ENCODE measurements at places on chromosomes 12 and 14.

GRCh38 chr14:105591052-105591451 is 64.7 kb downstream of the TMEM121 start:
- no peak for DNase-seq

DNA sequence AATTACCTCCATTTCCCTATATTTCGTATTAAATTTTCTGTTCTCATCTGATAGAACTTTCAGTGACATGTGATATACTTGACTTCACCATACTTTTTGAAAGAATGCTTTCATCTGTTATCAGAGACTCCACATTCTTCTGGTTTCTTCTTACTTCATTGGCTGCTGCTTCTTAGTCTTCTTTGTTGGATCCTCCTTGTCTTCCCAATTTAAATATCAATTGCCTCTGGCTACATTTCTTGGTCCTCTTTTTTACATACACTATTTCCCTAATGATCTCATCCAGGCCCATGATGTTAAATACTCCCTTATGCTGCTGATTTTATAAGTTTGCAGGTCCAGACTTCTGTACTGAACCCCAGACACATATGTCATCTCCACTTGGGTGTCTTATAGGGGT is 22.0 kb downstream of the OR5AU1 start:
- no peak for DNase-seq

DNA sequence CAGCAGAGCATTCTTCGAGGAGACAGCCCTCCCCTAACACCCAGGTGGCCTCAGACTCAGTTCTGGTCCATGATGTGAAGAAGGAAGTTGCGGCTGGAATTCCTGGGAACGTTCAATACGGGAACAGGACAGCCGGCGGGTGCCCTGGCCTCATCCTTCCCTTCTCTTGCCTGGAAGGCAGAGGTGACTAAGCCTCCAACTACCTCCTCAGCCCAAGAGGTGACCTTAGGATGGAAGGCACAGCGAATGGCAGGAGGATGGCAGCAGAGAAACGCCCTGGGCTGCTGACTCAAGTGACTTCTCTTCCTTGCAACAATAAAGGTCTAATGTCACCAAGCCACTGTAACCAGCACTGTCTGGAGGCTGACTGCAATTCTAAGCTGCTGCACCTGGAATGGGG is 36.1 kb downstream of the DHX37 start:
- DNase-seq, result no peak

DNA sequence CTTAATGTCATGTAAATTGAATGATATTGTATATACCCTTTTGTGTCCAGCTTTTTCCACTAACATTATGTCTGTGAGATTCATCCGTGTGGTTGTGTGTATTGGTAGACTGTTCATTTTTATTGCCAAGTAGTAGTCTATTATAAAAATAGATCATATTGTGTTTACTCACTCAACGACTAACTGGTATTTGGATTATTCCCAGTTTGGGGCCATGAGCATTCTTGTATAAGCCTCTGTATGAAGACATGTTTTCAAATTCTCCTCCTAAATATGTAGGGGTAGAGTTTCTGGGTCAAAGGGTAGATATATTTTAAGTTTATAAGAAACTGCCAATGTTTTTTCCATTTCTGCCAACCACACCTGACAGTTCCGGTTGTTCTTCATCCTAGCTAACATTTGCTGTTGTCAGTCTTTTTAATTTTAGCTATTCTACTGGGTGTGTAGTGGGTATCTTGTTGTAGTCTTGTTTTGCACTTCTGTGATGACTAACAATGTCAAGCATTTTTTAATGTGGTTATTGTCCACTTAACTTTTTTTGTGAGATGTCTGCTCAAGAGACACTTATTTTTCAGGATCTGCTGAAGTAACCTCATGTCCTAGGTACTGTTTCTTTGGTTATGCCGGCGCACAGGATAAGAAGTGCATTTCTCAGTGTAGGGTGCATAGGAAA is 93.2 kb downstream of the DACT1 start:
- DNase-seq, result no peak

DNA sequence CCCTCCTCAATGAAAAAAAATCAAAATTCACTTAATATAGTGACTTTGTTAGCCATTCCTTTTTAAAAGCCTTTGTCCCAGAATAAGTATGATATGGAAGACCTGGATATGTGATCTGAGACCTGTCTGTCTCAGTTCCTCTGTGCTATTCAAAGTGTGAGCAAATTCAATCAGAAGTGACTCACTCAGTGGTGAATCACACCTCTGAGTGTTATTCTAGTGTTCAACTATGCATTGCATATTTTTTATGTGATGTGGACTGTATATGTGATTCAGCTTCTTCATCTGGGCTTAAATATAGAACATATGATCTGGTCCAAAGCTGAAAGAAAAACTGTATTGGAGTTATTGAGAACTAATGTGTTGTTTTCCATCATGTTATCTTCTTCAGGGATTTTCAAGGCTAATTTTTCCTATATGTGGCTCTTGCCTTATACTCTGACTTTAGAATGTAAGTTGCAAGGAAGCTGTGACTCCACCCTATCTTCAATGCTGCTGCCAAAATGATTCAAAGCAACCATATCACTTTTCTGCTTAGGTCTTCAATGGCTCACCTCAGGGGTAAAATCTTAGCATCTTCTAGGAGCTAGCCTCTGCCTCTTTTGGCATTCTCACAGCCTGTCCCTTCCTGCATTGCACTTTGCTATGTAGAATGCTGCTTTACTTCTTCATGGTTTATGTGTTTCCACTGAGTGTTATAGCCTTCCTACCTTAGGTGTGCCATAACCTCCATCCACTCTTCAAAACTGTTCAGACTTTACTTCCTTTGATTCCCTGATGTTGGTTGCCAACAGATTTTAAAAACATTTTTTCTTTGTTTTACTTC is 169.8 kb downstream of the OTOGL start:
- no peak for DNase-seq

GRCh38 chr12:68491204-68491960 is 119.3 kb upstream of the RAP1B start:
- no peak for DNase-seq

GRCh38 chr12:109092497-109093021 is 713 bp downstream of the ALKBH2 start:
- DNase-seq, result no peak

- DNase-seq, result no peak
Observed at GRCh38 chr14:67260965-67261364, 19.7 kb downstream of the PALS1 start.

DNA sequence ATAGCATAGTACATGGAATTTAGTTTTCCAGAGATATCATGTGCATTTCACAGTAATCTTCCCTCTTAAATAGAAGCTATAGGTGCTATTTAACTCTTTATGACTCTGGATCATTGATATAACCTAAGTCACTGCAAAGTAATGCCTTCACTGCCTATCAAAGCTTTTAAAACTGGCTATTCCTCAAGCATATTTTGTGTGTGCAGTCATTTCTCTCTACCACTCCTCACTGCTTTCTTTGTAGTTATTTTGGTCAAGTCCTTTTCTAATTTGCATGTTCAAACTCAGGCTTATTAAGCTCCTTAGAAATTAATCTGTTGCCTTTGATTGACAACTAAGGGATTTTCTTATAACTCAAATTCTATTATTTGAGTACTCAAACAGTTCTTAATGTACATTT is 79.4 kb upstream of the PLEKHG7 start:
- no peak for DNase-seq

DNA sequence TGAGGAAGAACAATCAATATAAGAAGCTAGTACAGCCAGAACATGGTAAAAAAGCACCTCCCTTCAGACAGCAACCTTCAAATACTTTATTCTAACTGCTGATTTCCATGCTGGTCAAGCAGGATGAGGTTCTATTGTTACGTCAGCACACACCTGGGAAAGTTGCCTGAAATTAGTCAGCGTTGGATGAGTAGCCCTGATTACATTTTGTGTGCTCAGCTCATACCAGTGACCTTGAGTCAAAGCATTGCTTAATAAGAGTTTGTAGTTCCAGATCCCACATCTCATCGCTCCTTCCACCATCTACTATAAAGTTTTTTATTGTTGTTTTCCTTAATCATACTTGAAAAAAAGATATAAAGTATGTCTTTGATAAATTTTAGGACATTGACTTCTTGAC is 361.5 kb downstream of the EGLN3 start:
- DNase-seq, result no peak

DNA sequence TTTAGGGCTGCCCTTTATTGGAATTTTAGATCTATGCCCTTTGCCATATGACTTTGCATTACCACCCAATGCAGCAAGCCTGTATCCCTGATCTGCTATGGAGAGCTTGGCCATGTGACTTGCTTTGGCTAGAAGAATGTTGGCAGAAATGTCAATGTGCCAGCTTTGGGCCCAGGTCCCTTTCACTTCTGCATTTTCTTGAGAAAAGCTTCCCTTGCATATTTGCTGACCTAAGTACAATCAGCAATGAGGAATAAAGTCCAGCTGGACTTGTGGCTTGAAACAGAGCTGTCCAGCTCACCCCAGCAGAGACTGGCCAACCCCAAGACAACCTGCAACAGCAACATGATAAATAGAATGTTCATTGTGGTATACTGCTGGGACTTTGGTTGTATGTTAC is 135.9 kb downstream of the PAH start:
- DNase-seq, result peak; percentile 26

DNA sequence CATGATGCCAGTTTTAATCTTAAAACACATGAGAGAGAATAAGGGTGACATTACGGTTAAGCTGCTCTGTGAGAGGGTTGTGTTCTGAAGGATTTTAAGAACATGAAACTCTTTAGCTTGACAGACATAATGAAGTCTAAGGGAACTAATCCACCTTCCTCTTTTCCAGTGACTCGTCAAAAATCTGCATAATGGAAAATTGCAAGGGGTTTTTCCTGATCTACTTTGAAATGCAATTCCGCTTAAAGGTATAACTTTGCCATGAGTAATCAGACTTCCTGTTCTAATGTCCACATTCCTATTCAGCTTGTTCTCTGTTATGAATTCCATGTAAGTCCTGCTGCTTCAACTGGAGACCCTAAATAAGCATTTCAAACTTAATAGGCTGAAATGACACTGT is at the start of gene ZNF705A:
Gene ZNF705A, plus strand, starts transcription at position 171 of the 400 bp plus-strand sequence. CDS start 15,611 bp downstream, outside the sequence.
- DNase-seq, result no peak

- DNase-seq, result peak; percentile 36
Observed at GRCh38 chr12:51886021-51886710, 1.7 kb upstream of the ANKRD33 start.

DNA sequence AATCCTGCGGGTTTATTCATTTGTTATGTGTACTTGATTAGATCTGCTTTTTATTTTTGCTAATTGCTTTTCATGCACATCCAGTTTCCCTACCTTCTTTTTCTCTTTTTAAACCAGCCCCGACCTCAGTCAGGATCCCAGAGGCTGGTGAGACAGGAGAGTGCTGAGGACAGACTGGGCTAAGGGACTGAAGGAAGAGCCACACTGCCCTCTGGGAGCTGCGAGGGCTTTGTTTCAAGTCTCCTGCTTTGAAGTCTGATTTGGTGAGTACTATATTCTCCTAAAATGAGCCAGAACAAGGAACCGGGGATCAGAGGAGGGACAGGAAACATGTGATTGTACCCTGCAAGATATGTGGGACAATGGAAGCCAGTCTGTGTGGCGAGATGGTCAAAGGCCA is 23.9 kb downstream of the PRICKLE1 start:
- no peak for DNase-seq

- no peak for DNase-seq
Observed at GRCh38 chr12:49972641-49973360, at the start of gene AQP6. Gene AQP6 (plus strand): TSS chr12:49972947. CDS start chr12:49973174, 227 bp downstream.

DNA sequence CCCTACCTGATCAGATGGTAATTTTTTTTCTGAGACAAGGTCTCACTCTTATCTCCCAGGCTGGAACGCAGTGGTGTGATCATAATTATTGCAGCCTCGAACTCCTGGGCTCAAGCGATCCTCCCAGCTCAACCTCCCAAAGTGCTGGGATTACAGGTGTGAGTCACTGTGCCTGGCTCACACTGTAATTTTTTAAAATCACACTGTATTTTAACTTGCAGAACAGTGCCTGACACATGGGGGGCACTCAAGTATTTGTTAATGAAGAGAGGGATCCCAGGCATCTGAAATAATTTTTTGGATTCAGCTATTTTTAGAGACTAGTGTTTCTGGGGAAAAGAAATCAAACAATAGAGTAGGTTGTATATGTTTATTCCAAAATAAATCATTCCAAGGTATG is 21.7 kb downstream of the LIMA1 start:
- DNase-seq, result no peak

DNA sequence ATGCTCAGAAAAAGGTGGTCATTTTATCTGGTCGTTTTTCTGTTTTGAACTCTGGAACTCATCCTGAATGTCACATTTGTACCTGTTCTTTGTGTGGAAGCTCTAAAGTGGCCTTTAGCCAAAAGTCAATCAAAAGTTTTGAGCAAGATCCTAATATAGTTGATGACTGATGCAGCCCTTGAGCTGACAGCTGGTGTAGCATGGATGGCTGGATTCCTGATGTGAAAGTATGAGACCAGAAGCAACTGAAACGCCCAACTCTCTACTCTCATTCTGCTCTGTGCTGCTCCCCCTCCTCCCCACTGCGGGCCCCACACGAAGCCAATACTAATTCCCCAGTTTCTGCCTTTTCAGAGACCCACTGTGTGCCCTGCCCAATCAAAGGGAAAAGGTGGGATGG is 10.3 kb upstream of the MYH7 start:
- no peak for DNase-seq

- peak; percentile 18 for DNase-seq
Observed at GRCh38 chr14:55097881-55098560, 31.0 kb upstream of the LGALS3 start.

DNA sequence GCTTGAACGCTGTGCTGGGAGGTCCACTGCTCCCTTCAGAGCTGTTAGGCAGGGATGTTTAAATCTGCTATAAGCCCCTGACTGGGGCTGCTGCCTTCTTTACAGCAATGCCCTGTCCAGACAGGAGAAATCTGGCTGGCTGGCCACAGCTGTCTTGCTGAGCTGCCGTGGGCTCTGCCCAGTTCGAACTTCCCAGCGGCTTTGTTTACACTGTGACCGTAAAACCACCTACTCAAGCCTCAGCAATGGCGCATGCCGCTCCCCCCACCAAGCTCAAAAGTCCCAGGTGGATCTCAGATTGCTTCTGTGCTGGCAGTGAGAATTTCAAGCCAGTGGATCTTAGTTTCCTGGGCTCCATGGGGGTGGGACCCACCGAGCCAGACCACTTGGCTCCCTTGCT is 35.8 kb downstream of the CKAP4 start:
- DNase-seq, result no peak

GRCh38 chr12:68808388-68809189 is 612 bp downstream of the MDM2 start:
- DNase-seq, result peak; percentile 52

DNA sequence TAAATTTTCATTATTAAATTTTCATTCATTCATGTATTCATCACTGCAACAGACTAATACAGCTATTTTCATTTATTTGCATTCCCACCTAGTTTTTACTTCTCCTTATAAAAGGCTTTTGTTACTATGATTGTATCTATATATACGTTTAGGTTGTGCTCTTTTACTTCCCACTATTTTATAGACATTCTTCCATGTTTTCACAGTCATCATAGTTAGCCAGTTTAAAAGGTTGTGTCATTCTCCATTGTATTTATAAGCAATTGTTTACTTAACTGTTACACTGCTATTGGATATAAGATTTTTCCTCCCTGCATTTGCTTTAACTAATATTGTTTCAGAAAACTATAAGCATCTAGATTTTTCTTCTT is 12.0 kb downstream of the ABHD12B start:
- DNase-seq, result no peak

GRCh38 chr14:83706231-83706954 is 1823.6 kb upstream of the FLRT2 start:
- DNase-seq, result no peak
